Body of pancreas (tissue), 4 donors: ENCODE measurements at places on chromosomes 16 and 17. TPM values are rescaled to one million over a fixed set of nuclear protein-coding genes. Genes with fewer than 3 reads are reported as not detected.

Gene GP1BA
- total RNA-seq: not detected

GRCh38 chr17:45168991-45169752, 7.5 kb downstream of the HEXIM2 start:
- H3K36me3 ChIP-seq: no peaks in the 10 kb centered on the region
- no peak for DNase-seq

Gene SDR42E1
- 2.6 TPM for total RNA-seq

DNA sequence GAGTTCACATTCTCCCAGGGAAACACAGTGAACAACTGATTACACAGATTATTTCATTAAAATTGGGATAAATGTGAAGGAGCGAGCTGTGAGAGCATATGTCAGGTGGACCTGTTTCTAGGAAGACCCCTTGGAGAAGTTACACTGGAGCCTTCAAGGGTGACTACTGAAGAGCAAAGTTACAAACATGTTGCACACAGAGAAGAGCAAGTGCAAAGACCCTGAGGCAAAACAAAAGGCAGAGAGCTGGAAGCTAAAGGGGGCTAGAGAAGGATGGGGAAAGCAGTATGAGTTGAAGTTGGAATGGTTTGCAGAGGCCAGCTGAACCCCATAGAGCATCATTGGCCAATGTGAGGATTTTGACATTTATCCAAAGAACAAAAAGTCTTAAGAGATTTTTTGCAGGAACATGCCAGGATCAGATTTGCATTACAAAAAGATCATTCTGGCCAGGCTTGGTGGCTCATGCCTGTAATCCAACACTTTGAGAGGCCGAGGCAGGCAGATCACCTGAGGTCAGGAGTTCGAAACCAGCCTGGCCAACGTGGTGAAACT, 14.1 kb downstream of the PDZD9 start:
- H3K4me3 ChIP-seq: no peak overlapping the region
- H3K36me3 ChIP-seq: no peaks in the 10 kb centered on the region
- no peak for DNase-seq
- peaks cover 9% of the 10 kb centered on the region for H3K4me1 ChIP-seq
- H3K27ac ChIP-seq: no peak overlapping the region

Gene ZG16
- 0.99 TPM for total RNA-seq

GRCh38 chr16:46629331-46630219, 8.4 kb upstream of the SHCBP1 start:
- H3K4me1 ChIP-seq: no peaks in the 10 kb centered on the region
- no peaks in the 10 kb centered on the region for H3K27me3 ChIP-seq
- DNase-seq: no peak
- H3K27ac ChIP-seq: no peak overlapping the region

DNA sequence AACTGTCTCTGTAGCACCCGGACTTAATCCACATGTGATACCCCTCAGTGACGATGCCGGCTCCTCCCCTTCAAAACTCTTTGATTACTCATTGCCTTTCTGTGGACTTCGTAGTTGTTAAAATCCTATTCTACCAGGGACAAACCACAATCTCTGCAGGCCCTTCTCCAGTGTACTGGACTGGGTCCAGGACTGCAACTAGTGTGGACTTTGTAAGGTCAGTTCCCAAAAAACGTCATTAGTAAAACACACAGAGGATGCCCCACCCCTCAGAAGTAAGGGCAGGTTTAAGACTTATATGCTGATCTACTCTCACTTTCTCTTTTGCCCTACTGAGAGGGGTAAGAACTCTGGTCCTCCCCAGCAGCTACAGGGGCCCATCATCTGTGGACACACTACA, 10.5 kb upstream of the NUDT7 start:
- no peaks in the 10 kb centered on the region for H3K27me3 ChIP-seq
- no peak for DNase-seq
- H3K4me1 ChIP-seq: no peaks in the 10 kb centered on the region
- no peaks in the 10 kb centered on the region for H3K36me3 ChIP-seq

Gene KRT15
- total RNA-seq: 0.52 TPM

Gene ATP2C2
- 2.1 TPM for total RNA-seq

Gene RNF43
- total RNA-seq: 8.3 TPM

DNA sequence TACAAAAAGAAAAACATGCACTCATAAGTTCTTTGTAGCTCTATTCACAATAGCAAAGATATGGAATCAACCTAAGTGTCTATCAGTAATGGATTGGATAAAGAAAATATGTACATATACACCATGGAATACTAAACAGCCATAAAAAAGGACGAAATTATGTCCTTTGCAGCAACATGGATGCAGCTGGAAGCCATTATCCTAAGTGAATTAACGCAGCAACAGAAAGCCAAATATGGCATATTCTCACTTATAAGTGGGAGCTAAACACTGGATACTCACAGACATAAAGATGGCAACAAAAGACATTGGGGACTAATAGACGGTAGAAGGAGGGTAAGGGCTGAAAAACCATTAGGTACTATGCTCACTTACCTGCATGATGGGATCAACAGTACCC, 5.8 kb downstream of the CMC2 start:
- no peak overlapping the region for H3K27ac ChIP-seq
- DNase-seq: no peak
- no peak overlapping the region for H3K4me3 ChIP-seq
- no peaks in the 10 kb centered on the region for H3K27me3 ChIP-seq

DNA sequence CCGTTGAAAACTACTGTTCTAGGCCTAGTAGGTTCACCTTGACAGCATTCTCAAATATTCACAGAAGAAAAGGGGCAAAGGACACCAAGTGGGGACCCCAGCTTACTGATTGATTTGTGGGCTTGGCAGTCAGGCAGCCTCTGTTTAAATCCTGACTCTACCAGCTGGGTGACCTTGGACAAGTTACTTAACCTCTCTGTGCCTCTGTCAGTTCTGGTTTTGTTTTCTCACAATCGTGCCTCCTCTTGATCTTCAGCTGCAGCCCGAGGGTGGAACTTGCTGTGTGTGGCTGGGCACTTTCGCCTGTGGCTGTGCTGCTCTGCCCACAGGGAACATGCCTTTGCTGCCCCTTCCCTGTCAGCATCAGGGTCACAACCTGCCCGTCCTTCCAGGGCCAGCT, 17.8 kb downstream of the RAP1GAP2 start:
- H3K27me3 ChIP-seq: no peaks in the 10 kb centered on the region
- DNase-seq: no peak
- H3K4me1 ChIP-seq: no peaks in the 10 kb centered on the region
- H3K27ac ChIP-seq: no peak overlapping the region

Gene CMTM1
- total RNA-seq: not detected

- H3K27me3 ChIP-seq: no peaks in the 10 kb centered on the region
- no peaks in the 10 kb centered on the region for H3K4me1 ChIP-seq
- H3K36me3 ChIP-seq: no peaks in the 10 kb centered on the region
- no peak for DNase-seq
- H3K4me3 ChIP-seq: no peak overlapping the region
- no peak overlapping the region for H3K27ac ChIP-seq
These were observed 493.1 kb downstream of the SHISA9 start for GRCh38 chr16:13394488-13394887.

DNA sequence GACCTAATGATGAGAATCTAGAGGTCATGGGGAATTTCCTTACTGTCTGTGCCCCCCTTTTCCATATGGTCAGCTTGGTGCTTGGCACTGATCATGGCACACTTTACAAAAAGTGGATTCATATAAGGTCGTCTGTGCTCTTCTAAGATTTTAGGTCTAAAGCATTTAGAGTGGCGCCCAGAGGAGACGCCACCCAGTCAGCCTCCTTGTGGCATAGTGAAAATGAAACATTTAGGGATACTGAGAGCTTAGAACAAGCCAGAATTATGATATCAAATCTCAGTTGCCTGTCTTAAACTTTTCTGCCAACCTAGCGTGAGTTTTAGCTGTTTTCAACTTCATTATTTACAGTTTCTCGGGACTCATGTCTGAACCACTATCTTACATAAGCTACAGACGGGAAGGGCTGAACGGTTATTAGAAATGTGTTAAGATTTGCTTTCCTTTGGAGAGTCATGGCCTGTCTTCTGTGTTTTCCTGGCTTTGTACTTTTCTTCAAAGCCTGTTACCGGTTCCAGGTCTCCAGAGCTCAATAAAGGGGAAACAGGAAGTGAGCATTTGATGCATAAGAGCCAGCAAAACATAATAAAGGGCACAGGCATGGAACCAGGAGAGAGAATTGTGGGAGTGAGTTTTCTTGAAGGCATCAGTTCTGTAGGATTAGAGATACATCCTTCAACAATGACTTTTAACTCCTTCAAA, 13.7 kb downstream of the ZNRF1 start:
- H3K27me3 ChIP-seq: no peaks in the 10 kb centered on the region
- H3K27ac ChIP-seq: peak overlapping the region; percentile 69
- peaks cover 11% of the 10 kb centered on the region for H3K4me1 ChIP-seq
- no peaks in the 10 kb centered on the region for H3K36me3 ChIP-seq

Gene MPHOSPH6
- 21.0 TPM for total RNA-seq

DNA sequence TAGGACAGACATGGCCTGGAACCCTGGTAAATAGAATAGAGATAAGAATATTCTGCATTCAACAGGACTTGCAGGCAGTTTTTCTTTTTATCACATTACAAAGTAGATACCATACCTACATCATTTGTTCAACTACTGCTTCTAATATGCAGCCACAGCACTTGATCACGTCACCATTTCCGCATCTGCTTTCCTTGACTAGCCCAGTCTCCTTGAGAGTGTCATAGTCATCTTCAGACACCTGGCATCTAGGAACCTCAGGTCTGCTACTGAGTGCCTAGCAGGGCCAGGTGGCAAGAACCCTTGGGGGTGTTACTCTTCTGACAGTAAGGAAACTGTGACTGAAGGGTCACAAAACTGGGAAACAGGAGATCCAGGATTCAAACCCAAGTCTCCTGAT, 93.2 kb upstream of the TOB1 start:
- no peak overlapping the region for H3K27ac ChIP-seq
- peaks cover 27% of the 10 kb centered on the region for H3K4me1 ChIP-seq
- no peak for DNase-seq
- no peaks in the 10 kb centered on the region for H3K27me3 ChIP-seq
- H3K36me3 ChIP-seq: no peaks in the 10 kb centered on the region

- H3K4me3 ChIP-seq: no peak overlapping the region
- H3K27ac ChIP-seq: no peak overlapping the region
- no peaks in the 10 kb centered on the region for H3K4me1 ChIP-seq
- no peaks in the 10 kb centered on the region for H3K27me3 ChIP-seq
- no peak for DNase-seq
These were observed 88.2 kb downstream of the CHD9 start for GRCh38 chr16:53142823-53143568.

DNA sequence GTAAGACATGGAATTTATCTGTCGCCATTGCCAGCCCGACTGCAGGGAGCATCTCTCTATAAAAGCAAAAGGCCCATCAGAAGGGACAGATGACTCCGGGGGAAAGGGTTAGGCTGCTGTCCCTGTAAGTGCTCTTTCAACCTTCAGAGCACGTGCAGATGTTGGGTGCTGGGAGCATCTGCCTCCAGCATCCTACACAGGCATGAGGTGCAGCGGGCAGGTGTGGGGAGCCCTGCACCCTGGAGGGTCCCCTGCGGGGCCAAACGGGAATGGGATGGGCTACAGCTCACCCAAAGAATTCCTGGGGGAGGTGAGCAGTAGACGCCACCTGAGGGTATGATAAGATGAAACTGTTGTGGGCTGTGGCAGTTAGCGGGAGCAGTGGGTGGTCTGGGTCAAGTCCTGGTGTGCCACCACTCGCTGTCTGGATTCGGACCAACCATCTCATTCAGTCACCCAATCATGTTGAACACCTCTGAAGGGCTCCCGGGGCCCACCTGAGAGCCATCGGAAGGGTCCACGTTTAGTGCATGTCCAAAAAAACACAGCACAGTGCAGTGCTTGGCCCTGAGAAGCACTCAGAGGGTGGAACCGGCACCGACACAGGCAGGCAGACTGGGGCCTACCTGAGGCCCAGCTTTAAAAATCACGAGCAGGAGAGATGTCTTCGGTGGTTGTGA, 3.8 kb downstream of the SMCR8 start:
- no peak overlapping the region for H3K4me3 ChIP-seq
- no peaks in the 10 kb centered on the region for H3K36me3 ChIP-seq
- peaks cover 57% of the 10 kb centered on the region for H3K4me1 ChIP-seq
- no peak for DNase-seq
- no peak overlapping the region for H3K27ac ChIP-seq

Gene PRR11
- total RNA-seq: 0.33 TPM

DNA sequence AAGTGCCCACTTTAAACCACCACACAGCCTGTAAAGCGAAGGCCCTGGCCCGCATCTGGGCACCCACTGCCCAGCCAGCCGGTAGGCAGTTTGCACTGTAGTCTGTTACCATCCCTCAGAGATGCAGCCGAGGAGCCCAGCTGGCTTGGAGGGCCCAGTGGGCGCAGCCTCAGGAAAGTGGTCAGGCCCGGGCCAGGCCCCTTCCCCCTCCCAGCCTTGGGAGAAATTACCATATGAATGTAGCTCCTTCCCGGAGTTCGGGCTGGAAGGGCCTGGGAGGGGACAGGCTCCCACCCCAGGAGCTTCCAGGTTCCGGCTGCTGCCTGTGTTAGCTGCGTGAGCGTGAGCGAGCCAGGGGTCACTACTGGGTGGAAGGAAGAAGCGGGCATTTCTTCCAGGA, 325.4 kb downstream of the SEC14L1 start:
- no peak for DNase-seq
- H3K4me3 ChIP-seq: no peak overlapping the region
- peaks cover 36% of the 10 kb centered on the region for H3K4me1 ChIP-seq
- no peaks in the 10 kb centered on the region for H3K27me3 ChIP-seq
- H3K27ac ChIP-seq: no peak overlapping the region

- peaks cover 12% of the 10 kb centered on the region for H3K4me1 ChIP-seq
- no peaks in the 10 kb centered on the region for H3K27me3 ChIP-seq
- peak overlapping the region; percentile 46 for H3K4me3 ChIP-seq
- no peaks in the 10 kb centered on the region for H3K36me3 ChIP-seq
- H3K27ac ChIP-seq: peak overlapping the region; percentile 87
- DNase-seq: no peak
These were observed 537 bp downstream of the GOSR1 start for GRCh38 chr17:30477774-30478115.

Gene TP53TG3C
- total RNA-seq: not detected

DNA sequence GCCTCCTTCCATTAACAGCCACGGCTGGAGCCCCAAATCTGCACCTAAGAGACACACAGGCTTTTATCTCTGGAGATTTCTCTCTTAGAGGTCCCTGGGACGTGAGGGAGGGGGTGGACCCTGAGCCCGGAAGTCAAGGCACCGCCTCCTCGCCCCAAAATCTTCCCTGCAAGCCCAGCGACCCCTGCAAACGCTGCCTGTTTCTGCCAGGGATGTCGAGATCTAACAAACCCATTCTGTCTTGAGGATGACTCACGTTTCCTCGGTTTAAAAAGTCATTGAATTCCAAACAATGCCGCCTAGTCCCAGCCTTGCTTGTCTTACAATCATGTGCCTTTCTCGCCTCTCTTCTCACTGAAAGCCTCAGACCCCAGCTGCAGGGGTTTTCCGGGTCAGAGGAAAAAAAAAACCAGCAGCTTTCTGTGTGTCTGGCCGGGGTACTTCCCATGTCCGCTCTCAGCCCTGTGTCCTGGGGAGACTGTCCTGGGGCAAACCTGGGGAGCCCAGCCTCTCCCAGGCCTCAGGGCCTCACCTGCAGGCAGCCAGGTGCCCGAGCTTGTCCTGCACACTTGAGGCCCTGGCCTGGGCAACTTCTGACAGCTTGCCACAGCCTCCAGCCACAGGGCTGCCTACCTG, 15.4 kb downstream of the ARL2BP start:
- H3K27me3 ChIP-seq: no peaks in the 10 kb centered on the region
- H3K4me1 ChIP-seq: peaks cover 29% of the 10 kb centered on the region
- DNase-seq: no peak
- no peak overlapping the region for H3K27ac ChIP-seq
- H3K36me3 ChIP-seq: peaks cover 4% of the 10 kb centered on the region
